HFF-Myc (cell line): ENCODE measurements at places on chromosomes 1 and 21.

DNA sequence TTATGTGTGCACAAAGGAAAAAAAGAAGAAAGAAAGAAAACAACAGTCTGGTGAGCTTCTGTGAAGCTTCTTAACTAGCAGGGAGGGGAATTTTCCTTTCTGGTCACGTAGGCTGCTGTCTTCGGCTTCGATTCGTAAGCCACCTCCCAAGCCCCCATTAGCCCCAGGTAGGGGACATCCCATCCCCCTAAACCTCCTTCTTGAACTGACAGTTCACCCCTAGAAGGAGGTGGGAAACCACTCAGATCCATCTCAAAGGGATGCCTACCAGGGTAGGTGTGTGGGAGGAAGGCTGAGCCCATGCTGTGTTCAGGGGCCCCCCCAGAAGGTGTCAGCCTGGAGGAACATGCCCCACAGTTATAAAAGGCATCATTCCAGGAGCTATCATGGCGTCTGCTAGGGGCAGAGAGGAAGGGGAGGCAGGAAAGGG, 25.8 kb downstream of the CD247 start:
- DNase-seq: no peak

DNA sequence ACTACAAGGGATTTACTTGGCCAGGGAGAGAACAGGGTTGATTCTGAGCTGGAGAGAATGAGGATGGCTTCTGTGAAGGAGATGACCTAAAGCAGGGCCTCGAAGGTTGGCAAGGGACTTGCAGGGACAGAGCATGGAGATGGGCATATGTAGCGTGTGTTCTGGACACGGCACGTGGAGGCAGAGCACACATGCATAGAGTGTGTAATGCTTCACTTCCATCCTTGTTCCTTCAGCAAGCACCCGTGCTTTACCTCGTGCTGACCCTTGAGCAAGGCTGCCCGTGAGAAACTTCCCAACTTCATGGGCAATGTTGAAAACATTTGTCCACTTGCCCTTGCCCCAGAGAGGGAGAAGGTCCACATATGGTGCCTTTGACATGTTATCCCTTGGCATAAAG, 33.1 kb downstream of the NFIA start:
- no peak for DNase-seq

DNA sequence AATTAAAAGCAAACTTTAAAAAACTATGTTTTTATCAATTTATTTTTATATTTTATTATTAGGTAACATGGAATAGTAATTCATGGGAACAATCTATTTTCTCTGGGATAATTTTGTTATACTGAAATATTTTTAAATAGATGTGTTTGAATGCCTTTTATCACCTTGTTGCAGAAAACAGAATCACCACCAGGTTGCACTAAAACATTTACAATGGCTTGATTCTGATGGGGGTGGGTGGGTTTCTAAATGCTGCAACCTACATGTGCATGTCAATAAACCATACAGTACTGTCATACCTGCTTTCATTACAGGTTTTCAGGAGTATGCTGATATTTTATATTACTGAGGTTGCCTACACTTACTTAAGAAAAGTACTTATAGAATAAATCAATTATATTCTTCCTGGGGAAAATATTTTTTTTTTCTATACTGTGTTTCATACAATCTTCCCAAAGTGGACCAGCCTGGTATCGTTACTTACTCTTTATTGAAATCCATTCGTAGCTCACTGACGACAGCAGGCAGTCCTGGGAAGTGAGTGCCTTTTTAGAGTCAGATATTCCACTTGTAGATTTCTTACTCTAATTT, 132.8 kb downstream of the PTPRC start:
- no peak for DNase-seq

DNA sequence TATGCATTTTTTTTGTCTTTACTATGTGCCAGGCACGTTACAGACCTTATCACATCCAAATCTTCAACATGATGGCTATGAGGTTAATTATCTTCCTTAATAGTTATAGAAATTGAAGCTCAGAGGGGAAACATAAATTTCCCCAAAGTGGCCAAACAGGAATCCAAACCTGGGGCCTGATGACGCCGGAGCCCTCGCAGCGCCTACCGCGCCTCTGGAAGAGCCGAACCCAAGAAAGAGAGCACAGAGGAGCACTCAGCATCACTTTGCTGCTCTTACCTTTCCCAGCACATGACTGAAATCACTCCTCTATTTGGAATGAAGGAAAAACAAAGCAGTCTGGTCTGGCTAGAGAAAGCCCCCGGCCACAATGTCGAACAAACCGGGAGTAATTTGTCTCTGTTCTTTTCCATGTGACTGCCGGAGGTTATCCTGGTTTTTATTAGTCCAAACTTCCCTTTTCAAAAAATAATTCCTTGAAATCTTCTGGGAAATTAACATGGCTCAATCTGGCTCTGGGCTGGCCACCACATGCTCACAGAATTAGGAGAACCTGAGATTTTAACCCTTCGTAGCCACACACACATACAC, 195.5 kb downstream of the ADSS2 start:
- no peak for DNase-seq

DNA sequence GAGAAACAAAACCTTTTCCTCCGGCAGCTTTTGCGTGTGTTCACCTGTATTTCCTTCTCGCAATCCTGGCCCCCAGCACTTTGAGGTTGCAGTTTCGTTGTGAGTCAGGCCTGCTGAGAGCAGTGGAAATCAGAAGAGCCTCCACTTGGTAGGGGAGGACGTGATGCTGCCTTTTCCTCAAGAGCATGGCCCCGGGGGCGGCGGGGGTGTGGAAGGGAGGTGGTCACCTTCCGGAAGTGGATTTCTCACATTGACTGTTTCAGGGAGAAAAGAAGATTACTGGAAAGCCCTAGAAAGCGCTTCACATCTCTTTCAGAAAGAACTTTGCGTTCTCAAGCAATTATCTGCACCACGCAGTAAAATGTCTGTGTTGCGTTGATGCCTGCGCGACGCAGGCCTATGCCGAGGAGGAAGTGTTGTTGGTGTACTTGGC, 12.2 kb upstream of the IL10 start:
- DNase-seq: no peak

DNA sequence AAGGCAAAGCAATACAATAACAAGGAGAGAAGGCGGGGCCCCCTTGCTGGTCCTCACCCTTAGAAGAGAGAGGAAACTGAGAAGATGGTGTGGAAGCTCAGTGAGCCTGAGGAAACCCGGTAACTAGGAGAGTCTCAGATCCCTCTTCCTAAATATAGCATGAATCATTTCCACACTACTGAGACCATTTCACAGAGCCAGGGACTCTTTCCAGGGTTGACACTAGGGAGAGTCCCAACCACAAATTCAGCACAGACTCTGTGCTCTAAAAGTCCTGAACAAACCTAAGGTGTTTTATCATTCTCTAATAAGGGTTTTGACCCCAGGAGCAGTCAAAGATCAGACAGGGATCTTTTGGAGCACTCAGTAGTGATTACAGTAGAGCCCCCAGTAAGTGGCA, 647.7 kb downstream of the KCNT2 start:
- no peak for DNase-seq

DNA sequence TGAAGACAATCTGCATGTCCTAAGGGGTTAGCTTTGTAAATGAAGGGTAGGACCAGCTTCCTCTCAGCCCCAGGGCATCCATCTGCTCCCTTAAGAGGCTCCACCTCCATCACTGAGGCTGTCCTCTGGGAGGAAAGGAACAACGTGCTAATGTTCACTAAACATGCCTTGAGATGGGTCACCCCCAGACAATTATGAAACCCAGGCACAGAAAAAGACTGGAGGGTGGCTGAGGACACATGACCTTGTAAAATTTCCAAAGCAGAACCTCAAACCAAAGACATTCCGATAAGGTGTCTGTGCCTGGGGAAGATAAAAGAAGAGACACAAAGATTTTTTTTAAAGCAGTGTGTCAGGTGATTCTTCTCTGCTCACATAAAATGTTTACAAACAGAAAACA, 37.6 kb upstream of the ZNF124 start:
- DNase-seq: peak; percentile 3

GRCh38 chr21:44466351-44466954, 11.1 kb downstream of the LRRC3 start:
- no peak for DNase-seq

DNA sequence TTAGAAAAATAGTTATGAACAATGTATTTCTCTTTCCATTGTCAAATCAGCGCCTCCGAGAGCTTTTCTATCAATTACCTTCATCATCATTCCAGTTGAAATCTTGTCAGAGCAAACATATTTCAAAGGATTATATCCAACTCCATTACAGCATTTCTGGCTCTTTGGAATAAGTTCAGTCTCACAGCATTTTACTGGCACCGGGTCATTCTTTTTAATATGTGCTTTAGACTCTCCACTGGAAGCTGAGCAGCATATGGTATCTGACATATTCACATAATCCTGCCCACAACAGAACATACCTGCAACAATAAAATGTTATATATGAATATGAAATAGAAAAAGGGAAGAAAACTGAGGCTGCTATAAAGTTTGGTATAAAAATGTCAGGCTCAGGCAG, 222.9 kb downstream of the KCTD3 start:
- no peak for DNase-seq

DNA sequence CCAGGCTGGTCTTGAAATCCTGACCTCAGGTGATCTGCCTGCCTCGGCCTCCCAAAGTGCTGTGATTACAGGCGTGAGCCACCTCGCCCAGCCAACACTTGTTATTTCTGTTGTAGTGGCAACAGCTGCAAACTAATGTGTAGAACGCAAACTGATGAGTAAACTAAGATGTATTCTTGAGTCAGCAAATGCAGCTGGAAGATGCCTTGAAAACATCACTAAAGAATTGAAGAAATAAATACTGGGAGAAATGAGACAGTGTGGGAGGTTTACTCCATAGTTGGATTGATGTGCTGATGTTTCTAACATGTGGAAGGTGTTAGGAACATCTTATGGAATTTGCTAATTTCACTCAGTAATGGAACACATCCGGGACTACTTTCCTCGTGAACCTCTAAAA, 61.3 kb upstream of the KCNE2 start:
- no peak for DNase-seq

GRCh38 chr1:51237351-51238033, 1.4 kb downstream of the RNF11 start:
- no peak for DNase-seq

- no peak for DNase-seq
Measured at GRCh38 chr21:34974162-34974981, 74.7 kb downstream of the RUNX1 start.

DNA sequence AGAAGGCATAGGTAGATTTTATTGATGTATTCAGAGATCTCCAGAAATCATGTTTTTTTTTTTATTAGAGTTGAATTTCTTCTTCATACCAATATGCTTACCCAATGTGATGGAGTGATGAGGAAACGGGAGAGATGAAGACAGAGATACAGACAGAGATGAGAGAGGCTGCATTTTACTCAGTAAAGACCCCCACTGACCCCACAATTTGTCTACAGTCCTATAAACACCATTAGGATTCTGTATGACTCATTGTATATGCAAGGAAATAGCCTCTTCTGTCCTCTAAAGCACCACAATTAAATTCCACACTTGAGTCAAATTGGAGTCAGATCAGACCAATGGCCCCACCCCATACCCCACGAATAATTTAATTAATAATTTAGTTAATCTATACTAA, 44.0 kb downstream of the RUNX1 start:
- no peak for DNase-seq

GRCh38 chr1:14759042-14759818, 160.7 kb downstream of the KAZN start:
- DNase-seq: no peak

GRCh38 chr1:91712393-91712792, 173.6 kb downstream of the TGFBR3 start:
- DNase-seq: no peak

GRCh38 chr1:204377800-204378668, 18.3 kb upstream of the PLEKHA6 start:
- no peak for DNase-seq

DNA sequence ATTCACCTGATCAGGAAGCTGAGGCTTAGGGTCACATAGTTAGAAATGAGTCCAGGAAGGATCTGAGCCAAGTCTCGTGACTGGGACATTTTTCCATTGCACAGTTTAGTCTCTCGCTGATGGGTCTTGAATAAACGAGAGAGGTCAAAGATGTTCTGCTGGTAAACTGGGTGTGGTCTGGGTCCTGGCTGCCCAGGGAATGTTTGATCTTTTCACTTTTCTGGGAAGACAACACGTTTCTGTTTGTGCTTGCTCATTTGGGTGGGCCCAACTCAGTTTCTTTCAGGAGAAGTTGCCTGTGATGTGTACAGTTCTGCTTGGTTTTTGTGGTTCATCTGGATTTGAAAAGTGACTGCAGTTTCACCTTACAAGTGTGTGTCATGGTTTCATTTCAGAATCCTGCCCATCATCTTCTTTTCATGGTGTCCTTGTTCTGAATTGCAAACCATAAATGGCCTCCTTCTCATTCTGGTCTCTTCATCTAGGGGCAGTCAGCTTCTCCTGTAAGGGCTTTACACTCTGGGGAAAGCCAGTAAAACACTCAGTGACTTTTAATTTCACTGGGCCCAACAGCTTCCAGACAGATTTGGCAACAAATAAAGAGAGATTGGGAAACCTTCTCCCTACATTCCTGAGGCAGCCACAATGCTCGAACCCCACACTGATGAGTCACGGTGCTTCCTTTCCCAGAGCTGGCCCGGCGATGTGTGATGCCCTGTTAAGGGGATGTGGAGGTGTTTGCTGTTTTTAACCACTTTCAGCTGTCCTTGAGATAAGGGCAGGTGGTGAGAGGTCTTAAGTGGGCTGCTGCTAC, 7.2 kb upstream of the TACSTD2 start:
- peak; percentile 90 for DNase-seq

DNA sequence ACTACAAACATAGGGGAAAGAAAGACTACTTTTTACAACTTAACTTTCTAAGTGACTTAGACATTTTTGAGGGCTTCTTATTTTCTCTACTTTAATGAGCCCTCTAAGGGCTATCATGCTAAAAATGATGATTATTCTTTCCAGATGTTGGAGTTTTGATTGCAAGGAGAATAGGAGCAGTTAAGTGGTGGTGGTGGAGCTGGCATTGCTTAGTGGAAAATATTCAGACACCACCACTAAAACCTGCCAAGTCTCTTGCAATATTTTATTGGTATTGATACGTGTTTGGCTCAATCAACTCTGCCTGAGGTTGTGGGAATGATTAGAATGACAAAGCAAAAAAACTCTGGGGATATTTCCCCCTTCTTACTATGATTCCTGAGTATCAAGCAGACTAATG, 82.6 kb upstream of the PTGFR start:
- no peak for DNase-seq

GRCh38 chr1:108140936-108141335, 59.2 kb downstream of the SLC25A24 start:
- DNase-seq: no peak

DNA sequence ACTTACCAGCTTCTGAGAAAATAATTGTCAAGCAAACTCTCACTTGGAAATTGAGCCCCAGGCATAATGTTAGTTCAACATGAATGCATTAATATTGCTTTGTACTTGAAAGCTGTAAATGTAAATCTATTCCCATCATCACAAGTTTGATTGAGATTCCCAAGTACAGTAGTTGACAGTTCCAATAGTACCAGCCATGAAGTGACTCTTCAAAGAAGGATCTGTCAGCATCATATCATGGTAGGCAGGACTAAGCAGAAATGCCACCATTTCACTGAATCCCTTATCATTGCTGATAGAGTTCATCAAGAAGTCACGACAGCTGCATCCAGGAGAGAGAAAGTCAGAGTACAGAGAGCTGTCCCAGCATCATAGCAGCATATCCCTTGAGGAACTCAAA, 348.7 kb downstream of the OMA1 start:
- no peak for DNase-seq

GRCh38 chr1:205325334-205325884, 3.9 kb upstream of the NUAK2 start:
- peak; percentile 70 for DNase-seq

GRCh38 chr1:6416295-6416656, 3.4 kb downstream of the HES2 start:
- DNase-seq: no peak

GRCh38 chr1:9069326-9070100, at the start of gene SLC2A5:
Gene SLC2A5, minus strand, starts transcription at chr1:9069635. Its CDS starts 99 bp downstream, at chr1:9069536.
- DNase-seq: no peak
